ENCODE measurements at places on chromosomes 6 and 20. TPM values are rescaled to one million over a fixed set of nuclear protein-coding genes. Genes with fewer than 3 reads are reported as not detected.

DNA sequence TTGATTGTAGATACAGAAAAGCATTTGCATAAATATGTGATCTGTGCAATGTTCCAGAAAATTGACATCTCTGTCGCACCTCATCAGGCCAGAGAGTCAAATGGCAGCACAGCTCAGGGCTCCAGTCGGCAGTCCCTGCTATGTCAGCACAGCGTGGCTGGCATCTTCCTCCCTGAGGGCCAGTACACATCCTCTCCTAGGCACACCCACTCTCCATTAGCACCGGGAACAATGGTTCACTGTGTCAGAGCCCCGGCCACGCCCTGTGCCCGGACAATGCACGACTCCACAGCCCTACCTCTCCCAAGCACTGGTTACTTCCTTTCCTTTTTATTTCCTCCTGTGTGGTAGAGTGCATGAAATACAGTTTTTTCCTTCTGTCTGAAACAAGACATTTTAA lies 114.9 kb downstream of the FOXC1 start:
- no peak overlapping the region for H3K4me3 ChIP-seq
- no peak overlapping the region for H3K27ac ChIP-seq
- peaks cover 12% of the 10 kb centered on the region for H3K36me3 ChIP-seq
- no peaks in the 10 kb centered on the region for H3K4me1 ChIP-seq

GRCh38 chr20:7146552-7147219 lies 379.2 kb downstream of the BMP2 start:
- no peaks in the 10 kb centered on the region for H3K4me1 ChIP-seq
- H3K27ac ChIP-seq = no peak overlapping the region
- H3K36me3 ChIP-seq = no peaks in the 10 kb centered on the region
- H3K27me3 ChIP-seq = no peaks in the 10 kb centered on the region
- DNase-seq = no peak

DNA sequence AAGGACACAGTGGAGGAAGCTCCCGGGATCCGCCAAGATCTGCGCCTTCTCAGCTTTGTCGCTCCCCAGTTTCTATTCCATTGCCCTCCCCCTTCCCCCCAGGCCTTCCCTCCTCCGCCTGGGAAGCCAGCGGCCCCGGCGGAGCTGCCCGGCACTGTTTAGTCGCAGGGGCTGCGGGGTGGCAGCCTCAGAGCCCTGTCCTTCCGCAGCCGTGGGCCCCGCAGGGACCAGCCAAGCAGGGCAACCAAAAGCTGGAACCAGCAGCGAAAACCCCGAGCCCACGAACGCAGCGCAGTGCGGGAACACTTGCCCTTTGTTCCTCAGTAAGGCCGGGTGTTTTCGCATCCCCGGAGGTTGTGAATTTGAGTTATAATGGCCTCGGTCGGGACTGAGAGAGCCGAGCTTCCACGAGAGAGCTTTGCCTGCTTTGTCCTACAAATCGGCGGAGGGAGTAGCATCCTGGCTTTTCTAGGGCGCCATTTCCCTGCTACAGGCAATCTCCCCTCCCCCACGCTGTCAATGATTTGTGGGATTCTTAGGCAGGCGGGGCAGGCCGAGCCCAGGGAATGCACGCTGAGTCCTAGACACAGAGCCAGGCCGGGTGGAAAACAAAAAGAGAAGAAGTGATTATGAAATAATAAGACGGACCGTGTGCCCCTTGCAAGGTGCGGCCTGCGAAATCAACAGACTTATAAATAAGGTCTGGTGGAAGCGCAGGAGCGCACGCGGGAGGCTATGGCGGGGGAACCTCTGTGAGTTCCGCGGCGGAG lies 4.0 kb upstream of the TUBB2B start:
- DNase-seq = peak; percentile 90
- H3K27ac ChIP-seq = peak overlapping the region; percentile 36
- H3K4me3 ChIP-seq = peak overlapping the region; percentile 53
- no peaks in the 10 kb centered on the region for H3K36me3 ChIP-seq
- peaks cover 40% of the 10 kb centered on the region for H3K4me1 ChIP-seq
- H3K27me3 ChIP-seq = peaks cover 73% of the 10 kb centered on the region

- no peak for DNase-seq
- H3K4me3 ChIP-seq = no peak overlapping the region
- H3K27ac ChIP-seq = no peak overlapping the region
- H3K27me3 ChIP-seq = no peaks in the 10 kb centered on the region
- H3K4me1 ChIP-seq = no peaks in the 10 kb centered on the region
- peaks cover 25% of the 10 kb centered on the region for H3K36me3 ChIP-seq
These were observed 185.6 kb downstream of the KIF16B start for GRCh38 chr20:16387666-16388065.

DNA sequence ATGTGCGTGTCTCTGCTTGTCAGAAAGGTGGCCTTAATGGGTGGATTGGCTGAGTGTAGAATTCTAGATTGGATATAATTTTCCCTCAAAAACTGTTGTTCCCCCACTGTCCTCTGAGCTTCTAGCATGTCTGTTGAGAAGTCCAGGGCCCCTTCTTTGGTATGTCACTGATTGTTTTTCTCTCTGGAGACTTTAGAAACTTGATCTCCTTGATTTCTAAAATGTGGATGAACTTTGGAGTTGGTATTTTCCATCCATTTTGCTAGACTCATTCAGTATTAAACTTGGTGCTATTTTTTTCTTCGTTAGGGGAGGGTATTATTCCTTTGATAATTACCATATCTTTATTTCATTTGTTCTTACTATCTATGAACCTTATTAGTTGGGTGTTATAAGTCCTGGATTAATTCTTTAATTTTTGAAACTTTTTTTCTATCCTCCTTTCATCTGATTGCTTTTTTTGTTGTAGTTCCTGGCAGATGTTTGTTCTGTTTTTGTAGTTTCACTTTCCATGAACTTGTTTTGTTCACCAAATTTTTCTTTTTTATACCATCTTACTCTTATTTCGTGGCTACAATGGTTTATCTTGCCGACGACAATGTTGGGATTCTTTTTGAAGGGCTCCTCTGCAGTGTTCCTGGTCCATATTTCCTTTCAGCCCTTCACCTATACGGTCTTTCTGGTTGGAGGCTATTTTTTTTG lies 68.4 kb downstream of the ARID1B start:
- no peak for DNase-seq
- H3K27me3 ChIP-seq = no peaks in the 10 kb centered on the region
- peaks cover 10% of the 10 kb centered on the region for H3K4me1 ChIP-seq

Gene OR12D3
- not detected for polyA plus RNA-seq

Gene OPRL1
- 0.81 TPM for polyA plus RNA-seq

Gene CRISP3
- 0.06 TPM for polyA plus RNA-seq

Gene MUCL3
- polyA plus RNA-seq = 0.04 TPM
